Activated T-cell treated with anti-CD3 and anti-CD28 coated beads for 48 hours (primary cell): ENCODE measurements at places on chromosomes 1 and 21.

GRCh38 chr1:180842491-180843275 lies 70.0 kb upstream of the KIAA1614 start:
- DNase-seq, result no peak

- DNase-seq, result no peak
These were observed 9.1 kb upstream of the GNB1 start for GRCh38 chr1:1899967-1900327.

GRCh38 chr1:182700351-182700709 lies 15.9 kb upstream of the RGS8 start:
- no peak for DNase-seq

- DNase-seq, result no peak
These were observed 117.9 kb downstream of the DMRTB1 start for GRCh38 chr1:53576866-53577760.

DNA sequence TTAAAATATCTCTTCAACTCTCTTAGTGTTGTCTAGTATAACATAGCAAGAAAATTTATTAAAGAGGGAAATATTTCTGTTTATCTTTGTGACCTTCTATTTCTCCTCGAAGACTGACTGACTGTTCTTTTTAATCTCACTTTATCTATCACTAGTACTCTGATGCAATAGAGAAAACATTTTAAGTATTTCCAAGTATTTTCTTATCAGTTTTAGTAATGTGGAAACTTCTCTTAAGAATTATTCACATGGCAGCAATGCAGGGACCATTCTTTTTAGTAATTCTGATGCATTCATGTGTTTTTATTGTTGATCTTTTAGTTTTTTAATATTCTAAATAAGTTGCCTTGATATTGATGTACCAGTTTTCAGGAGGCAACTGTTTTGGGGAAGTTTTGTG lies 115.7 kb downstream of the NEK7 start:
- no peak for DNase-seq

DNA sequence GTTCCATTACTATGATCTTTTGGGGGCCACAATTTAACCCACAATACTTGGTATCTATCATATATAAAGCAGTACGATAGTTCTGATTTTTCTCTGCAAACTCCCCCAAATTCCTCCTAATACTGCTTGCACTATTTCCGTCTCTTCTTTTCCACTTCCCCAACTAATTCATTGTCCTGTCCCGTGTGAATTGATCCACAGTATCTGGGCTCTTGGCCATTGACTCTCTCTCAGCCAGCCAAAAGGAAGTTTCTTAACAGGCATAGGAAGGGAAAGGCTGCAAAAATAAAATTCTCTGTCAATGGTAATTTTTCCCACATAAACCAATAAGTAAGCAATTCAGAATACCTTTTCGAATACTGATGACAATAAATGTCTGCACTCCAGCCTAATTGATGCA lies 91.7 kb upstream of the DSCAM start:
- DNase-seq, result no peak

DNA sequence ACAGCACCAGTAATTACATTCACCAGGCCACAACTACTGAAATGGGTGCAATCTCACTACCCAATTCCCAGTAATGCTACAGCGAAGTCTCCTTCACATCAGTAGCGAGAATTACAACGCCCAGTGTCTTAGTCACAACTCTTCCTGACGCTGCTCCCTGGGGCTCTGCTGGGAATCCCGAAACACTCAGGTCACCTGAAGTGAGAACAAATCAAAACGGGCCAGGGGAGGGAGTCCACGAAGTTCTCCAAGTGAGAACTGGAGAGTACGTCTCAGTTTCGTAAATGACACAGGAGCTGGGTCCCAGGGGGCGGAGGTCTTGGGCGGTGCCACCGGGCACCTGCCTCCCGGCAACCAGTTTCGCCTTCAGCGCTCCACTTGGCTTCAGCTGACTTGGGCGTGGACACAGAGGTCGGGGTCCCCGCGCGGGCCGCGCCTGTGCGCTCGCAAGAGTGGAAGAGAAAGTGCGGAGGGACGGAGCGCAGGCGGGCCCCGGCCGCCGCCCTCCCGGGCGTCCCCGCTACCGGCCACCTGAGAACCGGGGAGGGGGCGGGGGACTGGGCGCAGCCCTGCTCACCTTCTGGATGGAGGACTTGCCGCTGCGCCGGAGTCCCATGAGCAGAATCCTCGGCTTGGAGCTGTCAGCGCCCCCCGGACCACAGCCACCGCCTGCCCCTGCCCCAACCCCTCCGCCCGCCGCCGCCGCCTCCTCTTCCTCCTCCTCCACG lies 575 bp downstream of the RRAGC start:
- DNase-seq, result peak; percentile 52

- DNase-seq, result no peak
These were observed 12.9 kb downstream of the GSTM5 start for GRCh38 chr1:109724933-109725332.

GRCh38 chr1:95216292-95216990 lies 17.6 kb upstream of the RWDD3 start:
- no peak for DNase-seq

GRCh38 chr1:108045460-108045859 lies 80.5 kb upstream of the VAV3 start:
- DNase-seq, result no peak

GRCh38 chr1:198845851-198846250 lies 207.0 kb downstream of the PTPRC start:
- DNase-seq, result no peak

DNA sequence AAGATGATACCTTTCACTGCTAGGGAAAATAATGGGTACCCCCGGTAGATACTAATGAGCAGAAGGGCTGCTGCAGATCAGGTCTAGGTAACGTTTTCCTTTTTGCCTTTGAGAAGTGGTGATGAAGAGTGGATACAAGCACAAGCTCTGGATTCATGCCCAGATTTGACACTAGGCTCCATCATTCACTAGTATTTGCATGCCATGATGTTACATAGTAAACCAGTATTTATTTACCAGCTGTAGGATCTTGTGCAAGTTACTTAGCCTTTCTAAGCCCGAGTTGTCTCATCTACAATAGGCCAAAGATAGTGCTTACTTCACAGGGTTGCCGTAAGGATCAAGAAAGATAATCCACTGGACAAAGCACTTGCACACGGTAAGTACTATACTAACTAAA lies 14.2 kb downstream of the PTPN14 start:
- DNase-seq, result no peak

- DNase-seq, result no peak
These were observed 9.7 kb upstream of the SRP9 start for GRCh38 chr1:225767634-225768540.

DNA sequence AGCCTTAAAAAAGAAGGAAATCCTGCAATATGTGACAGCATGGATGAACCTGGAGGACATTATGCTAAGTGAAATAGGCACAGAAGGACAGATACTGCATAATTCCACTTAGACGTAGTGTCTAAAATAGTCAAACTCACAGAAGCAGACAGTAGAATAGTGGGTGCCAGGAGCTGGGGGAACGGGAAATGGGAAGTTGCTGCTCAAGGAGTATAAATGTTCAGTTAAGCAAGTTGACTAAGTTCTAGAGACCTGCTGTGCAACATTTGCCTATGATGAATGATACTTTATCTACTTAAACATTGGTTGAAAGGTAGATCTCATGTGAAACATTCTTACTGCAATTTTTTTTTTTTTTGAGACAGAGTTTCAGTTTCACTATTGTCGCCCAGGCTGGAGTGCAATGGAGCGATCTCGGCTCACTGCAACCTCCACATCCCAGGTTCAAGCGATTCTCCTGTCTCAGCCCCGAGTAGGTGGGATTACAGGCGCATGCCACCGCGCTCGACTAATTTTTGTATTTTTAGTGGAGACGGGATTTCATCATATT lies 197.8 kb downstream of the HIVEP3 start:
- DNase-seq, result no peak

DNA sequence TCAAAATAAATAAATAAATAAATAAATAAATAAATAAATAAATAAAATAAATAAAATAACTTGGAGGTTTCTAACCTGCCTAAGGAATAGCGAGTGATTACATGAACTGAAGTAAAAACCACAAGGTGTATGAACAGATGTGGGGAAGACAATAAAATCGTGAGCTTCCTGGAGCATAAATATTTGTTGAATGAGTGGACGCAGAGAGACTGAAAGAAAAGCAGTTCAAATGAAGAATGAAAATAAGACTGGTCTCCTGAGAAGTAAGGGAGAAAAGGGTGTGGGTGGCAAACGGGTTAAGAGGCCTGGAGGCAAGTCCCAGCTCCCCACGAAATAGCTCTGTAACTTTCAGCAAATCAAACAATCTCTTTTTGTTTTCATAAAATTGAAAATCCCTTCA lies 33.6 kb downstream of the CHML start:
- no peak for DNase-seq

- DNase-seq, result no peak
These were observed 37.3 kb upstream of the HMGN1 start for GRCh38 chr21:39386194-39386593.

DNA sequence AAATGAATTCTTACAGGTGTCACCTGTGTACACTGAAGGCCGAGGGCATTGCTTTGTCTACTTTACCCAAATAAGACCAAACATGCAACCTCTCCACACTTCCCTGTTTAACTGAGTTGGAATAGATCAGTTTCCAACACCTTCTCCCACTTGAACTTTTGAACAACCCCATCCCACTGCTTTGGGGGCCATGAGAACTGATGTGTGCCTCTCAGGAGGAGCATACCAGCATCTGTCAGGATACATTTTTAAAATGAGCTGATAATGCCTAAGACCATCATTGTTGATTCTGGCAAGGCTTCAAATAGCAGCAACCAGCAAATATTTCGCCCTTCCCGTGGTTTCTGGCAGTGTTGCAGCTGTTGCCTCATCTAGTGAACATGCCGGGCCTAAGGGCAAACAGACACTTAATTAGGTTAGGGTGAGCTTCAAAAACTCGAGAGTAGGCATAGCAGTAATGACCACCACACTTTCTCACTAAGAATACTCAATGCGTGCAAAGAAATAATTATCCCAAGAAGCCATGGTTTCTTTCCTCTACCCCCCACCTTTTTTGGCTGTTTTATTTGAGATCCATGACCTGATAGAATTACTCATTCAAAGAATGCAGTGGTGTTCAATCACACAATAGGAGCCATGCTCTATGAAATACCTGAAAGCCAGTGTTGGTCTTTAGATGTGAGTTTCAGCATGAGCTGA lies 63.7 kb downstream of the MAP10 start:
- DNase-seq, result no peak

- DNase-seq, result no peak
These were observed 7.3 kb downstream of the C1orf174 start for GRCh38 chr1:3892748-3893147.

DNA sequence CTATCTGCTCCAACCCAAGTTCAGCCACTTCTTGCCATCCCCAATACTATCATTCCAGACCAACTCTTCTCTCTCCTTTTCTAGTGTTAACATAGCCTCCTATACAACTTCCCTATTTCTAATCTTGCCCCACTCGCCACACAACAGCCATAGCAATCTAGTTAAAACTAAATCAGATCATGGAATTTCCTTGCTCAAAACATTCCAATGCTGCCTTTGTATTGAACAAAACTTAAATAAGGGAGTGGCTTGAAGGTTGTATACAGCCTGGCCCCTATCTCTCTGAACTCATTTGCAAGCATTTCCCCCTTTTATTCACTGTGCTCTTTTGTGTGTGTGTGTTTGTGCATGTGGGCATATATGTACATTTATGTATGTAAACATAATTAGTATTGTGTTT lies 118.1 kb upstream of the SGIP1 start:
- DNase-seq, result no peak

DNA sequence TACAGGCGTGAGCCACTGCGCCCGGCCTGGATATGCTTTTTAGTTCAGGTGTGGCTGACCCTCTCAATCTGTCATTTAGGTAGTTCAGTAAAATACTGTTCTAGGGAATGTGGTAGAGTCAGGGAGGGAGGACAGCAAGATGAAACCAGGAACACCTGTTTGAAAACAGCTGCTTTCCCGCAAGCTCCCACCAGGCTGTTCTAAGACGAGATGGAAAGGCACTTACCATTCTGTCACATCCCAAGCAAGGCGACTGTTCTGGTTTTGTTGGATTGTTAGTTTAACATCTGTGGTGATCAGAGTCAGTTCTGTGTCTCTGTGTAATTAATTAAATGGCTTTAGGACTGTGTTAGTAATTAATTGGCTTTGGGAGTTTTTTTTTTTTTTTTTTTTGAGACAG lies 2.9 kb downstream of the CHAF1B start:
- no peak for DNase-seq

GRCh38 chr1:56512724-56513494 lies 66.5 kb downstream of the PLPP3 start:
- no peak for DNase-seq
